ENCODE measurements at places on chromosomes 2 and 18.

DNA sequence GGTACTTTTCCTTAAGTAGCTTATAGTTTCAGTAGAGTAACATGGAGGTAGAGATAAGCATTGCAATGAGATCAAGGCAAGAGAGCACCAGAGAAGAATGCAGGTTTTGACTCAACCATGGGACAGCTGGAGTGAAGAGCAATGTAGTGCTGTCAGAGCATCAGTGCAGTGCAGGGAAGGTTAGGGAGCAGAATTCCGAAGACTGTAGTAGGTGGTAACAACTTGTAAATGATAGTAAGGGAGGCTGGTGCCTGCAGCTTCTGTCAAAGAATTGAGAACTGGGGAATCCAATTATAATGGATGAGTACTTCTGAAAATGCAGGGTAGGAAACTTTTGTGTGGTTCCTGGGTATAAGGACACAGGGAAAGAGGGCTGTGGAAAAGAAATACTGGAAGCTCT lies 183.2 kb downstream of the KCNS3 start:
- DNase-seq: no peak

DNA sequence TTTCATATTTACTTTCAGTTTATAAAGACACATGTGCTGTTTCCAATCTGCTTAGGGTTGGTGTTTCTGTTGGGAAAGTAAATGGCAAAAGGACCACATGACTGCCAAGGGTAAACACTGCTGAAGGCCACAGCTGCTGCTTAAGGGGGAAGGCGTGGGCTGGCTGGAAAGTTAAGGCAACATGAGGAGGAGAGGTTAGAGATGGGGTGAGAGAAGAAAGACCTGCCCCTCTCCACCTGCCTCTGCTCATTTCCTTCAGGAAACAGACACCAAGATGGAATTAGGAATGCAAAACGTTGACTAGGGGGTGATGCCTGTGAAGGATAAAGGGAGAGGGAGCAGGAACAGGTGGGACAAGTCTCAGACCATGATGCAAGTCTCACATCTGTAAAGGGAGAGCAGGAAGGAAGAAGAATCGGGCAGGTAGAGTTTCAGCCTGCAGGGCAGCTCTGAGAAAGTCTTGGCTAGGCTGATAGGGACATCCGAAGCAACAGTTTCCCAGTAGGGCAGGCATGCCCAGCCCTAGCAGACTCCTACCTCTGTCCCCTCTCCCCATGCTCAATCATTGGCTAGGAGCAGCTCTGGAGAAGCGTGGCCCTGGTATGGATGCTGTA lies 86.0 kb downstream of the CDC42EP3 start:
- peak; percentile 63 for DNase-seq

GRCh38 chr2:157523270-157524247 lies 79.7 kb upstream of the CYTIP start:
- DNase-seq: no peak

DNA sequence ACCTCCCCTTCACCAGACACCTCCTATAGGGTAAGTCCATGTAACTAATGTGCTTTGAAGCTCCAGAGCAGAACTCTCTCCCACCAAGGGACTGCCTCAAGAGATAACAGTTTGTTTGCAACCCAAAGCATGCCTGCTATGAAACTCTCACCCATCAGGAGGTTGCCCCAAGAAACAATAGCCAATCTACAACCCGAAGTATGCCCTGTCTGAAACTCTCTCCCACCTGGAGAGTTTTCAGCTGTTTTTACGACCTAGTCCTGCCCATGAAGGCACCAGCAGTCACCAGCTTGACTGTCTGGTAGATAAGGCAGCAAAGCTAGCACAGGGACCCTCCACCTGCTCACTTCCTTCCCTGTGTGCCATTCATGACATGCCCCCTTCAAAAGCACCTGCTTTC lies 533.9 kb upstream of the CRIM1 start:
- no peak for DNase-seq

DNA sequence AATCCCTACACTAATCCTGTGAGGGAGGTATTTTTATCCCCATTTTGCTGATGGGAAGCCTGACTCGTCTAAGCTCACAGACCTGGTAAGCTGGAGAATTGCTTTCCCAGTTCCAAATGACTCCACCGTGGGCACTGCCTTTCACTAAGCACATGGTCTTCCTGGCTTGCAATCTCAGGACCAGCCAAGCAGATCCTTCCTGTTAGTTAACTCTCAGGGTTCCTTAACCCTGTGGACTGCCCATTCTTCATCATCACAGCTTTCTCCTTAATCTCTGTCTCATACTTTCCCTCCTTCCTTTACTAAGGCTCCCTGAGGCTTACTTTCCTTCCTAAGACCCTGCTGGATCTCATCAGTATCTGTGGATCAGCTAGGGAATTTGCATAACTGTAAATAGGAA lies 122.2 kb upstream of the ZEB2 start:
- no peak for DNase-seq

- no peak for DNase-seq
These were observed 46.7 kb downstream of the EN1 start for GRCh38 chr2:118800736-118801135.

GRCh38 chr2:211349031-211349430 lies 792.6 kb downstream of the CPS1 start:
- no peak for DNase-seq

DNA sequence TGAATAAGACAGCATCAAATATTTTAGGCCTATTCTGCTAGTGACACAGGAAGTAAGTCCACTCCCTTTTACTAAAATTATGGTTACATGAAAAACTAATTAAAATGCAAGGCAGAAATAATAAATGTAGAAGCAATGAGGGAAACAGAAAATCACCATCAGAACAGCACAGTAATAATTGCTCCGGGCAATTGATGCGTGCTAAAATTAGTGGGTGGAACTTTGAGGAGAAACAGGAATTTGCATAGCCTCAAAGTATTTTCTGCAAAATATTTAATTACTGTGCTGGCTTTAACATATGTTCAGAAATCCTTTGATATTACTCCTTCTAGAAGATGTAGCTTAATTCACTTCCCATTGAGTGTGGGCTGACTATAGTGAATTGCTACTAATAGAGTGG lies 654.3 kb upstream of the RAB6C start:
- DNase-seq: no peak

- no peak for DNase-seq
These were observed 137.9 kb downstream of the MGAT5 start for GRCh38 chr2:134391751-134392160.

Data from activated CD4-positive, alpha-beta T cell treated with anti-CD3 and anti-CD28 coated beads for 4 hours (primary cell).